Hematopoietic multipotent progenitor cell (in vitro differentiated cells): ENCODE measurements at places on chromosomes 11 and 22.
A peak's percentile ranks its signal among the peaks of the same experiment; 100 is the strongest.

DNA sequence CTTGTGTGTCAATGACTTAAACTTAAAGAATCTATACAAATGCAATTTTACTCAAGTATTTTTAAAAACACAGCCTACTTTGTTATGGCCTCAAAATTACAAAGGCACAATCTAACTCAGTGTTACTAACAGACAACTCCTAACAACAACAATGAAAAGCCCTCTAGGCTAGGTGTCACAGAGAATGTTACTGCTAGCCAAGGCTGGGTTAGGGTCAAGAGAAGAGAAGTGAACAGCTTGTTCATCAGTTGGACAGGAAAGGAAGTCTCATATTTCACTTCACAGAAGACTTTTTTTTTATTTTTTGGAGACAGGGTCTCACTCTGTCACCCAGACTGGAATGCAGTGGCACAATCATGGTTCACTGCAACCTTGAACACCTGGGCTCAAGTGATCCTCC, 26.0 kb downstream of the CLDN25 start:
- DNase-seq = no peak

DNA sequence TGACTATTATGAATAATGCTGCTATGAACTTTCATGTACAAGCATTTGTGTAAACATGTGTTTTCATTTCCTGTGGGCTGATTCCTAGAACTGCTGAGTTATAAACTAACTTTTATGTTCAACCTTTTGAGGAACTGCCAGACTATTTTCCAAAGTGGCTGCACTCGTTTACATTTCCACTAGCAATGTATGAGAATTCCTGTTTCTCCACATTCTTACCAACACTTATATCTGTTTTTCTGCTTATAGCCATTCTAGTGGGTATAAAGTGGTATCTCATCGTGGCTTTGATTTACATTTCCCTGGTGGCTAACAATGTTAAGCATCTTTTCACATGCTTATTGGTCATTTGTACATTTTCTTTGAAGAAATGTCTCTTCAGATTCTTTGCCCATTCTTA, 35.2 kb upstream of the SCUBE2 start:
- DNase-seq = no peak

DNA sequence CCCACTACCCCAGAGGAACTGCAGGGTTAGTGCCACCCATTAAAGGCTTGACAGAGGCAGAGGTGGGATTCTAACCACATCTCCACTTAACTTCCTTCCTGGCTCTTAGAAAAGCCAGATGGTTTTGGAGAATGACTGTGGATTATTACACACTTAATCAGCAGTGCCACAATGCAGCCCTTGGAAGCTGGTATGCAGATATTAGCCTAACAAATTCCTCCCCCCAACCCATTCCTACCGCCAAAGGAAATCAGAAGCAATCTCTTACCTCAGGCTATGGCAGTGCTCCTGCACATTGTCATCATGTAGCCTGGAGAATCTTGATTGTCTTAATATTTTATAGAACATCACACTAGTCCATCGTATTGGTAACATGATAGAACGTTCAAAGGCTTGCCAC, 23.2 kb upstream of the NRGN start:
- DNase-seq = peak; percentile 66

GRCh38 chr22:40451210-40451609, 80.8 kb downstream of the SGSM3 start:
- no peak for DNase-seq

- DNase-seq = no peak
Measured at GRCh38 chr22:44207981-44208317, 27.2 kb downstream of the PARVG start.

DNA sequence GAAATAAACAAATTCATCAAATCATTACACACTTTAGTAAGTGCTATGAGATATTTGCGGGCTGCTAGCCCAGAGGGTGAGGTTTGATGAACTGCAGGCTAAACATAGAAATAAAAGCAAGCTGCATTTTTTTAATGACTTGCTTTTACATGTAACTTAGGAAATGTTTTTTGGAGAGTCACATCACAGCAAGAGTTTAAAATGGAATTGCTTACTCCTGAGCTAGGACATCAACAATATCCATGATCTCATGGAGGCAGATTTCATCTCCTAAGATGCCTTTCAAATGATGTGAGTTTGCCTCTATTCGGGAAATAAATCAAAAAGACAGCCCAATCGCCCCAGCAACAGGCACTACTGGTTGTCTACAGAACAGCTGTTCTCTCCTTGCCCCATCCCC, 73.4 kb upstream of the CD44 start:
- DNase-seq = no peak

- DNase-seq = no peak
Measured at GRCh38 chr11:133127741-133128140, 404.6 kb downstream of the OPCML start.

DNA sequence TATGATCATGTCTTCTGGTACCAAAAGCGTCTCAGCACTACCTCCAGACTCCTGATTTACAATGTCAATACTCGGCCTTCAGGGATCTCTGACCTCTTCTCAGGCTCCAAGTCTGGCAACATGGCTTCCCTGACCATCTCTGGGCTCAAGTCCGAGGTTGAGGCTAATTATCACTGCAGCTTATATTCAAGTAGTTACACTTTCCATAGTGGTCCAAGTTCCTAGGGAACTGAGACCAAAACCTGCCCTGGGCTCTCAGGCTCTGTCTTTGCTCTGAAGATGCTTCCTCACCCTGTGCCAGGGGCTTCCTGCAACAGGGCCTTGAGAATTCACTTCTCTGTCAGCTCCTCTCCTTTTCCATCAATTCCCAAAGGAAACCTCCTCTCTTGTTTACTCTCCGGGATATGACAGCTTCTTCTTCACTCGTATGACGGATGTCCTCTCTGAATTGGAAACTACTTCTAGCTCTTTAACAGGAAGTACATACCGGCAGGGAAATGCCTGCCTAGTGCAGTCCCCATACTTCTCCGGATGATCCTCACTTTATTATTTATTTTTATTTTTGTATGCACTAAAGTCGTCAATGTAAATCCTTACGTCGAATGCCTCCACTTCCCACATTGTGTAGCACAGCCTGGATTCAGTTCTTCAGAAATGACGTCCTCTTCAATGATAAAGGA, 29.6 kb upstream of the PRAME start:
- no peak for DNase-seq

- DNase-seq = no peak
Measured at GRCh38 chr11:2448661-2449547, 4.1 kb downstream of the KCNQ1 start.

GRCh38 chr11:126969865-126970479, 30.6 kb downstream of the KIRREL3 start:
- no peak for DNase-seq

GRCh38 chr11:7759010-7759409, 37.7 kb downstream of the OR5P2 start:
- DNase-seq = no peak

- no peak for DNase-seq
Measured at GRCh38 chr22:49268924-49269323, 558.7 kb downstream of the BRD1 start.

GRCh38 chr22:28443526-28443876, 236.1 kb downstream of the TTC28 start:
- DNase-seq = peak; percentile 48
